ENCODE measurements at places on chromosomes 6 and 20.

GRCh38 chr20:22830138-22830537 lies 205.0 kb upstream of the SSTR4 start:
- DNase-seq = no peak

GRCh38 chr6:160883999-160884398 lies 107.6 kb upstream of the MAP3K4 start:
- no peak for DNase-seq

DNA sequence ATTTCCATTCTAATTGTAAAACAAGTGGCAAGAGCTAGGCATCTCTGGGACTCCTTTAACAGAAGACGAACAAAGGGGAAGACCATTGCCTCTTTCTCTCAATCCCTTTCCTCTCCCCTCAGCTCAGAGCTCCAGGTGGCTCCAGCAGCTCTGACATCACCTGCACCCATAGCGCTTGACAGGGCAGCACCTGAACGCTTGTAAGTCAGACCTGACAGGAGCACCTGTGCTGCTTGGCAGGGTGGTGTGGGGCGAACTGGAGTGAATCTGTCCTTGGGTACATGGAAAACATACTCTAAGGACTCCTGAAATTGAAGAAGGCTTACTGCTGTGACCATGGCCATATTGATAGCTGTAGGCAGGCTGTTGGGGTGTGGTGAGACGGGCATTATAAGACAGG lies 409.5 kb upstream of the AGPAT4 start:
- DNase-seq = no peak

DNA sequence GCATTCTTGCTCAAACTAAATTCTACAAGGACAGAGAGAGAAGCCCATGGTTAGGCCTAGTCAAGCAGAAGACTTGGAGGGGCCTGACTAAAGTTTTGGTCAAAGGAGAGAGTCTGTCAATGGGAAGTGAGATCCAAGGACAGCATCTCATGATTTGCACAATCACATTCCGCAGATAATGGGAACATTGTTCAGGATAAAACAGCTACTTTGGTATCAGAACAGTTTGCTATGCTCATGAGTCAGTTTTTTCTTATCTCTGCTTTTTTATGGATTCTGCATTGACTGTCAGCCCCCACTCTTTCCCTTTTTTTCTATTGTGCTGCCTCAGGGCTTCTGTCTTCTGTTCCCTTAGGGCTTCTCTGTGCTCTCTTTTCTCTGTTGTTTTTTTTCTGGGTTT lies 28.6 kb downstream of the AKAP7 start:
- no peak for DNase-seq

GRCh38 chr6:39322306-39322850 lies at the start of gene KCNK16:
KCNK16 (minus strand) TSS chr6:39322702; CDS start chr6:39322540, 162 bp downstream.
- no peak for DNase-seq

DNA sequence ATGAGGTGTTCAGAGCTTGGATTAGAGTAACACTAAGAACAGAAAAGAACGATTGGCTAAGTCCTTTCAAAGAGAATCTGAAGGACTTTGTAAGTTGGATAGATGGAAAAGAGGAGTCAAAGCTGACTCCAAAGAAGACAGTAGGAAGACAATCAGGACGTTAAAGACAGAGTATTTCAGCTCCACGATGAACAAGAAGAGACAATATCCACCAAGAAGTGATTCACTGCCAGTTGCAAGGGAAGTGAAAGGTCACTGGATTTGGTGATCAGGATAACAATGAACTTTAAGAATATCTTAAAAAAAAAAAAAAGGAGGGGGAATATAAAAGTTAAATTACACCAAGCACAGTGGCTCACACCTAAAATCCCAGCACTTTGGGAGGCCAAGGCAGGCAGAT lies 17.9 kb downstream of the REPS1 start:
- DNase-seq = no peak

DNA sequence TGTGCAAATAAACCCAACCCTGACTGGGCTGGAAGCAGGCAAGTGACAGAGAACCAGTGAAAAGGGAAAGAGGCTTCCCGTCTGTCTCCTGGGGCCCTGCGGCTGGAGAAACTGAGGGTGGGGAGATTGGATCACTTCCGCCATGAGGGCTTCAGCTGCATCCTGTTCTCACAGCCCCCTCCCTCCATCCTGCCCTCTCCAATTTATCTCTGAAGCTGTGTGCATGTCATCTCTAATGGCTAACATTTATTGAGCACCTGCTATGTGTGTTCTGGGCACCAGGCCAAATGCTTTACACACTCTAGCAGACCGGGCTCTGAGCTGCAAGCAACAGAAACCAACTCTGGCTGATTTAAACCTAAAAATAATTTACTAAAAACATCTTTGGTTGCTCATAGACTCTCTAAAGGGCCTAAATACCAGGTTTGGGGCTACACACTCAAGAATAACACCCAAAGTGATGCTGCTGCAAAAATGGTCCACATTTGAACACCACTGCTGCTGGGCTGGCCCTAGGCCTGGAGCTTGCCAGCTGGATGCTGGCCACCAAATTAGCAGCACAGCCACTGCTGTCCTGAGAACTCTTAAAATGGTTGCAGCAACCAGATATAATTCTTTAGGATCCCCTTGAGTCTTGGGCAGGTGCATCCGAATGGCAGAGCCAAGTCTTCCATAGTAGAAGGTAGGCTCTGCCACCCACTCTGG lies 123.6 kb upstream of the LRFN2 start:
- DNase-seq = no peak

- no peak for DNase-seq
These were observed 42.8 kb upstream of the FAM50B start for GRCh38 chr6:3806169-3806922.

DNA sequence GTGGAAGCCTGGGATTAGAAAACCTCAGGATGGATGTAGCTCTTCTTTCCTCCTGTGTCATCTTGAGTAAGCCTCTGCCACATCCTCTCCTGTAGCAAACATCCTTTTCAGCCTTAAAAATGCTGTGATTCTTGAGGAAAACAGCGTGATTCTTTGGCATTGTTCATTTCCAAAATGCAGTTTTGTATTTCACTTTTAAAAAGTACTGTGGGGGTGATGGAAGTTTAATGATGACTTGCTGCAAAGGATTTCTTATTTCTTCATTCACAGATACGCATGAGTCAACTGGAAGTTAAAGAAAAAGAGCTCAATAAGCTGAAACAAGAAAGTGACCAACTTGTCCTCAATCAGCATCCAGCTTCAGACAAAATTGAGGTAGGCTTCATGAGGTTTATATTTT lies 23.9 kb upstream of the SNRNP48 start:
- no peak for DNase-seq

- no peak for DNase-seq
These were observed 4.2 kb upstream of the PHIP start for GRCh38 chr6:79082304-79082703.

DNA sequence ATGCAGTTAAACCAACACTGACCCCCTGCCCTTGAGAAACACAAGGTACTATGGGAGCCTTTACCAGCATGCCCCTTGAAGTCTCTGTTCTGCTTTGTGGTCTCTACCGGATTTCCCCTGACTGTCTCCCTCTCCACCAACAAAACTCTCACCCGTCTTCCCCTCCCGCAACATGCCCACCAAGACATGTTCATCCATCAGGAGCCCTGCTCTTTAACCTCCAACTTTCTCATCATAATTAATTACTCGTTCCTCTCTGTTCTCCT lies 1.1 kb downstream of the ZNF165 start:
- DNase-seq = peak; percentile 8

- DNase-seq = no peak
These were observed 12.6 kb upstream of the PIGU start for GRCh38 chr20:34689486-34689885.

GRCh38 chr20:44273231-44274215 lies 26.4 kb downstream of the GDAP1L1 start:
- DNase-seq = no peak

DNA sequence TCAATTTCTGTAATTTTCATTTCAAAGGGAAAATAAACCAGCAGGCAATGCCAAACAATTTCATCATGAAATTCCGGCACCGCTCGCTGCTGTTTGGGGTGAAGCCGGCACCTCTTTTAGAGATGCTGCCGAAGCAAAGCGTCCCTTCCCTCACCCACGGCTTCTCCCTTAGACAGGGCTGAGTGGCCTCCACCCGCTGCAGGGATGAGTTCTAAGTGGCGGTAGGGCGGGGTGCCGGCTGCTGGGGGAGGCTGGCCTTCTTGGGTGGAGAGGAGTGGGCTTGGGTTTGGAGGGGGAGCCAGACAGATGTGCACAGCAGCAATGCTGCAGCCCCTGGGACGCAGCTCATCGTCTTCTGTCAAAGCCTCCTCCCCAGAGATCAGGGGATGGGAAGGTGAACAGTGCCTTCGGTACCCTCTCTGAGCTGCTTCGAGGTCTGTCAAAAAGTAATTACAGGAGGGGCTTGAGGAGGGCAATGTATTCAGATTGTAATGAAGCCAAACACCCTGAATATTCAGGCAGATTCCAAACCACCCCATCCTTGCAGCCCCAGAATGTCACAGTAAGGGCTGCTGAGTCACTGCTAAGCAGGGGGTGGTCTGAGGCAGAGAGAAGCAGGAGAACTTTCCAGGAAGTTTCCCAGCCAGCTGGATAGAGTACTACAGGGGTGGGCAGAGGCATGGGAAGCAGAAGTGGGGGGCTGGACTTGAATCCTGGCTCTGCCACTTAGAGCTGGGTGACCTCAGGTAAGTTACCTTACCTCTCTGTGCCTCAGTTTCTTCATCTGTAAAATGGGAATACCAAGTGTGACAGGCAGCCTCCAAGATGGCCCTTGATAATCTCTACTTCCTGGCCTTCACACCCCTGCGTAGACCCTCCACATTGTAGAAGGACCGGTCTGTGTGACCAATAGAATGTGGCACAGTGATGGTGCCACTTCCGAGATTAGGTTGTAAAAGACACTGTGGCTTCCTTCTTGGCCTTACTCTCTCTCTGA lies 96.6 kb downstream of the SULF2 start:
- DNase-seq = no peak

DNA sequence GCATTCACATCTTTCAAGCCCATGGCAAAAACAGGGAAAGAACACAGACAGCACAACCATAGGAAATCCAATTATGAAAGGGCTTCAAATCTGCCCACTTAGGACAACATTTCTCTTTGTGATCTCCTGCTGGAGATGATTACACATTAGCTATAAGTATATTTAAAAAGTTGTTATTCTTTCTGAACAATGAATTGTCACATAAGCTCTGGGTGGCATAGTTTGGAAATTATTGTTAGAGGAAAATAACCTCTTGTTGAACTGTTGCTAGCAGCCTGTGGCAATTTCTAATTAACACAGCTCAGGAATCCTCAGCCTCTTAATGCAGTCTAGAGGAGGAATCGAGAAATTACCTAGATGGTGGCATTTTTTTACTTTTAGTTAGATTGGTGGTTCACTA lies 54.9 kb downstream of the BCAS1 start:
- no peak for DNase-seq

GRCh38 chr20:582204-582603 lies 27.9 kb downstream of the TCF15 start:
- DNase-seq = no peak

GRCh38 chr6:160349020-160349441 lies 853 bp downstream of the SLC22A3 start:
- no peak for DNase-seq

DNA sequence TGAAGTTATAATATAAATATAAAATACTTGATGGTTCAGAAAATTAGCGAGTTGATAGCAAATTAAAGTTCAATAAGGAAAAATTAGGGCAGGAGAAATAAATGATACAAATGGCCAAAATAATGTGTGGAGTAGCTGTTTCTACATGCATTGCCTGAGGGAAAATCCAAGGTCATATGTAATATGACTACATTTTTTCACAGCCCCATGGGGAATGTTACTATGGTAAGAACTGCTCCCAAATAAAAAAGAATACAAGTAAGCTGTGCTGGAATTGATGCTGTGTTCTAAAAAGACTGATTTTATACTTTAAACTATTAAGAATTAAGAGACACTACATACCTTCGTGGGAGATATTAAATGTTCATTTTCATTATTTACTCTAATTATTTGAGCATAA lies 34.1 kb downstream of the MEI4 start:
- DNase-seq = no peak

Data from activated T-cell treated with anti-CD3 and anti-CD28 coated beads, Interleukin-2, amount 50 U/mL, for 4 hours (primary cell).